Stimulated activated CD4-positive, alpha-beta T cell treated with anti-CD3 and anti-CD28 coated beads, TNF-alpha, amount 100 ng/mL, for 4 hours (primary cell): ENCODE measurements at places on chromosomes 3 and 15.

DNA sequence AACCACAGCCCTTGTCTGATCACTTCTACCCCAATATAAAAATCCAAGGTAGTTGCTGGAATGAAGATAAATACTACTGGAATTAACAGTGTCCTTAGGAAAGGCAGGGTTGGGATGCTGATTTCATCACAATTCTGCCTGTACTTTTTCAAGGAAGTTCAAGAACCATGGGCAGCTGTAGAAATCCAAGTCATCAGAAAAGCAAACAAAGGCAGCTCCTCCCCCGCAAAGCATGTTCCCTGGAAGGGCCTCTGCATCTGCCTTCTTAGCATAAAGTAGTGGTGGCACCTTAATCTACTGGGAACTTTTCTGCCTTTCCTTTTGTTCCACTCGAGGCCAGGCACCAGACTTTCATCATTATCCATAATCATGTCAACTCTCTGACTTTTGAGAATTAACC is 54.4 kb downstream of the ERC2 start:
- DNase-seq, result no peak

DNA sequence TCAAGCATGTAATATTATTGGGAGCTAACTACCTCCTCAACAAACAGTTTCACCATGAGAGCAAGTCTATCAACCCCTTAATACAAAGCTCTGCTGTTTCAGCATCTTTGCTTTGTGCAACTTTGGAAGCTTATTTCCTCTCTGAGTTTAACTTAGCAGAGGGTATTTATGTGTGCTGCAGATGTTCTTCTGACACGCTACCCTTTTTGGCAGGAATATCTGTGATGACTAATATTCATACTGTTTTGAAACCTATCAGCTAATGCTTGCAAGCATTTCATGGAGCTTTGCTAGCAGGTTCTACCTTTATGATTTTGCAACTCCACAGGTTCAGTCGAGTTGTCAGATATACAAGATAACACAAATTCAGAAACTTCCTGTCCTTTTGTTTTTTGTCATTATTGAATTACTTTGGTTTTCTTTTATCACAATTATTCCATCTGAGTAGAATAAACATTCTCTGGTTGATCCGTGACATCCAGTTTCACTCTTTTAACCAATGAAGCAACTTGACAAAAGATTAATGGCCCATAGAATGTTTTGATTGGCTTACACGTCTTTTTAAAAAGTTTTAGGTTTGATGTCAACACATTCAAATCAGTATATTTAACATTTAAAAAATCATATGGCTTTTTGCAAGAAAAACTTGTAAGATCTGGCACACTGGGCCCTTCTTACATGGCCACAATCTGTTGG is 1.7 kb upstream of the SLC9A9 start:
- DNase-seq, result no peak

- no peak for DNase-seq
Observed at GRCh38 chr15:52225230-52225629, 34.0 kb upstream of the GNB5 start.

DNA sequence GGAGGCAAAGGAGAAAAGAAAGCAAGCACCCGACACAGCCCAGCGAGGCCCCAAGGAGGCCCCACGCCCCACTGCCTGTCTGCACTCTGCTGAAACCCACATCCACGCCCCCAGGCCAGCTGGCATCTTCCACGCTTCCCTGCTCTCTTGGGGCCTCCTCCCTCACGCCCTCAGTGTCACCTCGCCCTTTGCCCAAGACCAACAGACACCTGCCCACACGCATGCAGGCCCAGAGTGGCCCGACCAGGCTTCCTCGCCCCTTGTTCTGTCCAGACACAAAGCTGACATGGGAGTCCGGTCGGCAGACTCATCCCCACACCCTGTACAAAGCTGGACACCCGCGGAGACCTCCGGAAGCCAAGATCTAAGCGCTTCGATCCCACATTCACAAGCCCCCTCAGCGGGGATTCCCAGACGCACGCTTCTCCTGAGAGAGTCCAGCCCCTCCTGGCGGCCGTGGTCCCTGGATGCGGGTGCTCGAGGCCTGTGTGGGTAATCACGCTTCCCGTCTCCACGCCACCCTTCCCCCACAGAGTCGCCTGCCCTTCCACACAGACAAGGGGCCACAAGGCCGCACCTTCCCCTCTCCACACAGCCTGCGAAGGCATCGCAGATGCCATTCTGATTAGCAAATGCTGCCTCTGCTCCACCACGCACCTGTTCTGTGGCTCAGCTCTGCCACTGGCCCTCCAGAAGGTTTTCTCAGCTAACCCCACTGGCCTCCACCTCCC is 176.6 kb downstream of the XXYLT1 start:
- DNase-seq, result no peak

DNA sequence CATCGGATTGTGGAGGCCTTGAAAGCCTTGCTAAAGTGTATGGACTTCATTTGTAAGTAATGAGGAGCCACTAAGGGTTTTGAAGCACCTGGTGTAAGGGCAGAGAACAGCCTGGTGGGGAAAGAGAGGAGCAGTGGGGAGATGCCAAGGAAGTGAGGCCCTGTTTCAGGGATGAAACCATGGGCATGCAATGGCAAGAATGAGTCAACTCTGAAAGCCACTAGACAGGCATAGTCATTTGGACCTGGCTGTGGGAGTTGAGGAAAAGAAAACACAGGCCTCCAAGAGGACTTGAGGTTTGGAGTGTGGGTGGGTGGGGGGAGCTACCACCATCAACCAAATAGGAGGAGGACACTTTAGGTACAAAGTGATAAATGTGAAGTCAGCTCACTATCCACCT is 7.6 kb downstream of the XCR1 start:
- DNase-seq, result no peak

- no peak for DNase-seq
Observed at GRCh38 chr15:77168141-77168540, 97.2 kb upstream of the TSPAN3 start.

GRCh38 chr15:32966512-32966911 is 228.0 kb downstream of the FMN1 start:
- no peak for DNase-seq

DNA sequence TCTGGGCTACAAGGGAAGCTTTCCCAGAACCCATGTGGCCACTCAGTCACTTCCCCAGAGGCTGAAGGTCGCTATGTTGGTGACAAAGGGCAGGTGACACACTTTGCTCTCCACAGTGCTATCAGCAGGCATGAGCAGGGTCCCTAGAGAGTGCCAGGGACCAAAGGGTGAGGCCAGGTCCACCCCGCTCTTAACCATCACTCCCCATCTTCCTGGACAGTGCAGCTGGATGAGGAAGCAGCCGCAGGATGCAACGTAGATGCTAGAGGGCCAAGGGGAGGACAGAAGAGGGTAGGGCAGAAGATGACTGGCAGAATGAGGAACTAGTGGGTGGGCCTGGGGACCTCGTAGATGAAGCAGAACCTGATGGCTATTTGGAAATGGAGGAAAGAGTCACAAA is 13.6 kb upstream of the LTF start:
- no peak for DNase-seq

- DNase-seq, result no peak
Observed at GRCh38 chr3:188950832-188951489, 220.8 kb upstream of the TPRG1 start.

- no peak for DNase-seq
Observed at GRCh38 chr3:37861620-37862041, at the start of gene CTDSPL. Gene CTDSPL, plus strand, starts transcription at chr3:37861880. Its CDS starts 320 bp downstream, at chr3:37862200.
